ENCODE measurements at places on chromosomes 6 and 20. TPM values are rescaled to one million over a fixed set of nuclear protein-coding genes. Genes with fewer than 3 reads are reported as not detected.

Gene ELOVL5
- 131 TPM for total RNA-seq

Gene SLCO4A1
- 49.8 TPM for total RNA-seq

Gene SERINC3
- 51.3 TPM for total RNA-seq

Gene SLC13A3
- 0.24 TPM for total RNA-seq

Gene FUCA2
- total RNA-seq: 16.3 TPM

Gene SAMD3
- total RNA-seq: 3.1 TPM

Gene SYCP2
- 4.8 TPM for total RNA-seq

Gene NFS1
- total RNA-seq: 36.2 TPM

Gene OR2H1
- total RNA-seq: not detected

Gene SLC22A7
- total RNA-seq: not detected

Gene PRPH2
- not detected for total RNA-seq

Gene RBPJL
- total RNA-seq: not detected

Gene BPIFB2
- total RNA-seq: not detected

Gene TTLL9
- not detected for total RNA-seq

Gene VSTM2L
- not detected for total RNA-seq

Gene SLC12A5
- total RNA-seq: 0.42 TPM

Gene LBP
- total RNA-seq: not detected

Gene TRIM40
- not detected for total RNA-seq

Gene OR2J3
- total RNA-seq: not detected

Gene SLC23A2
- 28.5 TPM for total RNA-seq

Gene SNAI1
- 3.5 TPM for total RNA-seq

Gene PBOV1
- total RNA-seq: not detected

Gene PRICKLE4
- not detected for total RNA-seq

Gene VGLL2
- not detected for total RNA-seq

Gene C6orf141
- total RNA-seq: not detected

Gene GPR6
- total RNA-seq: not detected

Gene SEL1L2
- not detected for total RNA-seq

Gene SALL4
- total RNA-seq: 1.0 TPM

Gene TMEM181
- 17.7 TPM for total RNA-seq

Gene PAX1
- not detected for total RNA-seq

Gene CD83
- total RNA-seq: 107 TPM

Gene TSHZ2
- total RNA-seq: 26.0 TPM

Gene C6orf163
- 1.6 TPM for total RNA-seq

Gene SLC32A1
- not detected for total RNA-seq

Gene WFDC2
- not detected for total RNA-seq

Gene SPTLC3
- total RNA-seq: 0.18 TPM

Gene CD24
- total RNA-seq: 0.65 TPM

Gene MICAL1
- total RNA-seq: 40.8 TPM

Gene PGM3
- total RNA-seq: 25.4 TPM

Gene ADGRF4
- total RNA-seq: not detected

Gene CFB
- total RNA-seq: 0.21 TPM

Gene RBL1
- 53.7 TPM for total RNA-seq

Gene PPIL6
- total RNA-seq: 0.29 TPM

Gene TP53TG5
- 0.07 TPM for total RNA-seq

Gene GSTA3
- total RNA-seq: not detected

Gene KCNK5
- 36.7 TPM for total RNA-seq

Gene BTNL2
- not detected for total RNA-seq

Gene HS3ST5
- total RNA-seq: not detected

Gene UFL1
- 22.7 TPM for total RNA-seq

Gene ASIP
- total RNA-seq: not detected

Gene LINC00237
- not detected for total RNA-seq

Measured in activated T-helper 1 cell treated with anti-CD3 and anti-CD28 coated beads, Interleukin-12 subunit alpha, Interleukin-12 subunit beta, Interleukin-2, Interleukin-4 antibody, amounts not matched to agents 30 ng/mL and 10 ng/mL and 1 ng/mL, durations not matched to agents 14 hours and 24 hours and 36 hours (primary cell).